Stimulated activated CD4-positive, alpha-beta T cell treated with anti-CD3 and anti-CD28 coated beads, Interleukin-1b, Interleukin-23, amount 100 ng/mL, for 24 hours (primary cell): ENCODE measurements at places on chromosomes 1 and 21.

DNA sequence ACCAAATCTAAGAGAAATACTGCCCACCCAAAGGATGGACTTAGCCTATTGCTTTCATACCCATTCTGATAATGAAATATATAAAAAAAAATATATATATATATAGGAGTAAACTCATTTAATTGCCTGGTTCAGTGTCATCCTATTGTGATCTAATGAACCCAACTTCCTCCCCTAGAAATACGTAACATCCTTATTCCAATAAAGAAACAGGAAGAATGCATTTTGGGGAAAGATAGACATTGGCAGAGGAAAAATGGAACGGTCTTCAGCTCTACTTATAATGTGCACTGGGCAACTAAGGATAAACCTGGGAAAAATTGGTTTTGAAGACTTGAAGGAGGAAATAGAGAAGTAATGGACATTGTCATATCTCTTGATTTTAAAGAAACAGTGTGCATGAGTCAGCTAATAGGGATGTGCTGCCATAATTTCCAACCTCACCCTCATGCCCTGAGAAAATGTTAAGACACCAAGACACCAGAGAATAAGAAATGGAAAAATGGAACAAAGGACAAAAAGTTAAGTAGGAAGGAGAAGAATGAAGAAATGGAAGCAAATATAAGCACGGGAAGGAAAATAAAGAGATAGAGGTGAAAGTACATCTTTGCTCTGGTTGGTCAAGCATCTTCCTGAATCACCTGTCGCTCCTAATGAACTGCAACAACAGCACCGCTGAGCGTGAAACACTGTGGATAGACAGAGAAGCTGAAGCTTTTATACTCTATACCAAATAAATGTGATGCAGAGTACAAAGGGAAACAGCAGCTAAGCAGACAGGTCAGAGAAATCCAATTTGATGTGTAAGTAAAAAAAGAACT, 5.4 kb downstream of the UBR4 start:
- no peak for DNase-seq

- no peak for DNase-seq
Observed at GRCh38 chr1:1206966-1207531, 657 bp upstream of the TNFRSF18 start.

DNA sequence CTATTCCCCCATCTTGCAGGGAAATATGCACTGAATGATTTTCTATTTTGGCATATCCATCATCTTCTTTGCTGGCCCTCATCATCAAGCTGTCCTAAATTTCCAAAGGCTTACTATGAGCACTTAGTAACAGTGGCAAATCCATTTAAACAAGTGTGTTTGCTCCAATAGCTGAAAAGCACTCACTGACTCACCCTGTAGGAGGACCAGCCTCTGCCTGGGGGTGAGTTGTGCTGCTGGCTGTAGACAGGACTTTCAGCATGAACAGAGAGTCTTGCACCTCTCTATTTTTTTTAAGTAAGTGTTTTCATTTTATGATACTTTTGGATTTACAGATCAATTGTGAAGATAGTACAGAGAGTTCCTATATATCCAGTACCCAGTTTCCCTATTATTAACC, 97.3 kb downstream of the SLC35F3 start:
- DNase-seq: no peak

DNA sequence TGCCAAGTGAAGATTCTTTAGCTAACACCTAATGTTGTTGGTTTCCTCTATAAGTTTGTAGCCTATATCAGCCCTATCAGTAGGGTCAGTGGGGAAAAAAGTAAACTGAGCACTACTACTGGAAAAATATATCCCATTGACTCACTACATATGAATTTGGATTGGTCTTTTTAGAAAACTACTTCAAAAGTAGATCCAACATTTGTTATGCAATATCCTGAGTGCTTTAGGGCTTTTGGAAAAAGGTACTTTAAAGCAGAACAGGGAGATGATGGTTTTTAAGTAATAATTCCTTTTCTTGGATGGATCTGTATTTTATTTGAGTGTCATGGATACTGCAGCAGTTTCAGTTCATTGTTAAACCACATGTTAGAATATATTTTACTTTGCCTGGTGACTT, 7.1 kb downstream of the C1orf21 start:
- DNase-seq: no peak

DNA sequence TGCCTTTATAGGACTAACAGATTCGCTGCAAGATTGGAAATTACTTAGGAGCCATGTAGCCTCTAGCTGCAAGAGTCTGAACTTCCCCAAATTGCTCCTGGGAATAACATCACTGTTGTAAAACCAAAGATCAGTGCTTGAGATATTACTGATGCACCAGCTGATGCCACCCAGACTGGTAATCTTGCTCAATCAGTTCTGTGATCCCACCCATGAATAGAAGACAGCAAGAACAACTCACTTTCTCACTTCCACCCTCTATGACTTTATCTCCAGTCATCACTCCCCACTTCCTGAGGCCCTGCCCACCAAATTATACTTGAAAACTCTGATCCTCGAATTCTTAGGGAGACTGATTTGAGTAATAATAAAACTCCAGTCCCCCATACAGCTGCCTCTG, 1011.1 kb downstream of the PLA2G4A start:
- DNase-seq: no peak

DNA sequence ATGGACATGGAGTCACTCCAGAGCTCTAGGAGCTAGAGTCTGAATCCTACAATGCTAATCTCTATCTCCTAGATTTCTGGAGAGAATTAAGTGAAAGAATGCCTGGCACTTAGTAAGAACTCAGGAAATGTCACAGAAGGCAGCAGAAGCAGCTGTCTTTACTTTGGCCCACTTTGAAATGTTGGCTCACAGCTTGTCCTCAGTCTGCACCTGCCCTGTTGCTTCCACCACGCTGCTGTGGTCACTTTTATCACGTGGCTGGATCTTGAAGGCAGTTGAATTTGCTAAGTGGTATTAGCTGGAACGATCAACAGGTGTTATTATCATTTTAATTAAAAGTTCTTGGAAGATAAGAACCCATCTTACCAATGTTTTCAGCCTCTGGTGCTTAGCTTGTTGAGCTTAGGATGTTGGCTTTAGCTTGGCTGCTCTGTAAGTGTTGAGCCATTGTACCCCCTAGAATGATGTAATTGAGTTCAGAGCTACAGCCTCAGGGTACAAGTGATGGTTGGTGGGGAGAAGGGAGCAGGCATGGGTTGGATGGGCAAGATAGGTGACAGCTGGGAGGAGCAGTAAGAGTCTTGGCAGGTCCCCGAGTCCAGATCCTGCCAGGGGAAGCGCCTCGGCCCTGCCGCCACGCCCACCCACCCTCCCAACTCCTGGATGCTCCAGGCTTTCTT, 41.9 kb upstream of the EPS8L3 start:
- no peak for DNase-seq

- DNase-seq: no peak
Observed at GRCh38 chr1:150161747-150162581, 12.2 kb downstream of the PLEKHO1 start.

- no peak for DNase-seq
Observed at GRCh38 chr1:39795651-39796050, 7.0 kb upstream of the BMP8B start.

DNA sequence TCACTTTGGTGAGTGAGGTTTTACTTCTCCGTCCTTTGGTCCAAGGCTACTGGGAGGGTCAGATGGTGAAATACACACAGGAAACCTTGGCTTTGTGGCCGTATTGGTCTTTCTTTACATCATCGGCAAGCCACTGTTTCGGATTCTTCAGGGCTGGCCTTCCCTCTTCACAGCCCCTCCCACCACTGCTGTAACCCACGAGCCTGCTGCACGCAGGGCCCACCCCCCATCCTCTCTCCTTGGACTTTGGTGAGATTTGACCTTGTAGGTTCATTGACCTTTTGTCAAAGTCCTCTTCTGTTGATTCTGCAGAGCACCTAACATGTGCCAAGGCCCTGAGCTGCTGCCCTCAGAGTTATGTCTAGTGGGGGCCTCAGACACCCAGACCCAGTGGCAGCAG, 328.6 kb downstream of the CAMTA1 start:
- DNase-seq: no peak

GRCh38 chr1:208024406-208024805, 113.5 kb upstream of the CD34 start:
- DNase-seq: no peak

DNA sequence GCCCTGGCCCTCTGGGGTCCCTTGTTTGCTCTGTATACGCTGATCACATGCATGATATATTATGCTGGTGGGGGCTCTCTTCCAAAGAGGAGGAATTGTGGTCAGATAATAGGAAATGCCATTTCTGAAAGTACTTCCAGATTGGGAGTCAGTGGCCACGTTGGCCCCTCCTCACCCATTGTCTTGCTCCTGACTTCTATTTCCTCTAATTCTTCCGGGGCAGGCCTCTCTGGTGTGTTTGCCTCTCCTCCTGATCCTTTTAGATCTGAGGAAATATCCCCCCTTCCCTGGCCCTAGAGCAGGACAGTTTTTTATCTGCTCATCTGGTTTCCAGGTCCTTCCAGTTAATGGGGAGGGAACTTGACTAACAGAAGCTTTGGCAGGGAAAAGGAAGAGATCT, 2.9 kb downstream of the VANGL2 start:
- no peak for DNase-seq

- DNase-seq: no peak
Observed at GRCh38 chr1:51622455-51622913, 5.6 kb downstream of the OSBPL9 start.

DNA sequence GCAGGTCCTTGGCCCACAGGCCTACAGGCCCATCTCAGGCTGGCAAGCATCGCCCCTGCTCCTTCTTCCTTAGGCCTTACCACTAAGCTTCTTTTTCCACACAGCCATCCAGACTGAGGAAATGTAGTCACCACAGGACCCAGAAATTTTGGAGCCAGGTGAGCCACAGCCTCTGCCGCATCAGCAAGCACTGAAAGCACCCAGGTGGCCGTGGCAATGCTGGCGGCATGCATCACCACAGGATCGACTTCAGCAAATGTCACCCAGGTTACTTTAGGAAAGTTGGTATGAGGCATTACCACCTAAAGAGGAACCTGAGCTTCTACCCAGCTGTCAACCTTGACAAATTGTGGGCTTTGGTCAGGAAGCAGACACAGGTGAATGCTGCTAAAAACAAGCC, 11.6 kb downstream of the PIGM start:
- DNase-seq: no peak

GRCh38 chr1:201561601-201562000, 22.7 kb downstream of the NAV1 start:
- no peak for DNase-seq

- DNase-seq: peak; percentile 48
Observed at GRCh38 chr21:36028127-36029069, 31.9 kb downstream of the SETD4 start.

- no peak for DNase-seq
Observed at GRCh38 chr1:219176168-219176567, 2.5 kb downstream of the LYPLAL1 start.

- no peak for DNase-seq
Observed at GRCh38 chr1:231274119-231274825, 33.3 kb downstream of the GNPAT start.

DNA sequence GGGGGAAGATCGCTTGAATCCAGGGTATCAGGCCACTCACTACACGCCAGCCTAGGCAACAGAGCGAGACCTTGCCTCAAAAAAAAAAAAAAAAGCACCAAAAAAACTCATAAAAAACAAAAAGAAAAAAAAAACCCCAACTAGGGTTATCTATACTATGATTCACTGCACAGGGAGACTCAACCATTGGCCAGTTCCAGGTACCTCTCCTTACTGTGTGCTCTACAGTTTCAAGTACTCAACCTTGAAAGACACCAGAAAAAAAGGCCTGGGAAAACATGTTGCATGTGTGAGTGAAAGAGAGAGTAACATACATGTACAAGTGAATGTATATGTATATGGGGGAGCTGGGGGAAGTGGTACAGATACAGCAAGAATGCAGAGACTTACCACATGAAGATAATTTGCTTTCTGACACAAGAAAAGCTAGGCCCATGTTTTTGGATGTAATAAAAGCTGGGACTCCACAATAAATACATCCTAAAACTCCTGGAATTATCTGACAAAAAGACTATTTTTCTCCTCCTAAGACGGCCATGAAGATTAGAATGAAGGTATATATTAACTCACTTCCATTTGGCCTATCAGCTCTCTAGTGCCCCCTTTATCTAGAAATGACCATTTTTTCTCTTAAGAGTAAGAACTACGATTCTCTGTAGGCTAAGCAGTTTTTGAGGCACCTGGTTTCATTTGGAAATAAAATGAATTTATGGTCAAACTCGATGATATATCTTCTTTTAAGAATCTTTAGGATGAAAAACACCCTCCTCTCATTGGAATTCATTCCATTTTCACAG, 52.2 kb downstream of the SLC27A3 start:
- DNase-seq: no peak

- no peak for DNase-seq
Observed at GRCh38 chr1:114554577-114554976, 26.8 kb downstream of the BCAS2 start.

GRCh38 chr1:180615493-180616290, 16.1 kb upstream of the XPR1 start:
- no peak for DNase-seq

GRCh38 chr1:226754793-226755533, 15.9 kb upstream of the ITPKB start:
- DNase-seq: no peak

DNA sequence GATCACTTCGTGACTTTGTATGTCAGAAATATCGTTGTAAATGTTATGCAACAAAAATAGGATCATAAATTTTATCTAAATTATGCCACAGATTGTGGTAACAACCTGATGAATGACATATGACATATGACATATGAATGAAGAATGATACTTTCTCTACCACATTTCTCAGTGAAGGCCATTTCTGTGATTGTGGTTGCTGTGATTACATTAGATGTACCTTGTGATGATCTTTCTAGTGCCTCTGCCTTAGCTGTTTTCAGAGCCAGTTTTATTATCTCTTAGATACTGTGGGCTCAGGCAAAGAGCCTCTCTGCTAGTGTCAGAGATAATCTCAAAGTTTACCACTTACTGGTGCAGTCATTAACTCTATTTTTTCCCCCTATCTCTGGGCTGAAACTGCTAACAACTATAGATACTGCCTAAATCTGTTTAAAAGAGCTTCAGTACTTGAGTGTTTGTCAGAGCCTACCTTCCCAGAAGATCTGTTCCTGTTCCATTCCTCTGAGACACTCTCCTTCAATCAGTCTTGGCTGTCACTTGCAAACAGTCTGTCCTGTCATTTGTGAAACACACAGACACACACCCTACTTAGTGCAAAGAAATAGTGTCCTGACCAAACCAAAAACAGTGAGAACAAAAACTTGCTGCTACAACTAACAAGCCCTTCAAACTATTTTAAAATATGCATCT, 55.5 kb downstream of the HMCN1 start:
- no peak for DNase-seq

DNA sequence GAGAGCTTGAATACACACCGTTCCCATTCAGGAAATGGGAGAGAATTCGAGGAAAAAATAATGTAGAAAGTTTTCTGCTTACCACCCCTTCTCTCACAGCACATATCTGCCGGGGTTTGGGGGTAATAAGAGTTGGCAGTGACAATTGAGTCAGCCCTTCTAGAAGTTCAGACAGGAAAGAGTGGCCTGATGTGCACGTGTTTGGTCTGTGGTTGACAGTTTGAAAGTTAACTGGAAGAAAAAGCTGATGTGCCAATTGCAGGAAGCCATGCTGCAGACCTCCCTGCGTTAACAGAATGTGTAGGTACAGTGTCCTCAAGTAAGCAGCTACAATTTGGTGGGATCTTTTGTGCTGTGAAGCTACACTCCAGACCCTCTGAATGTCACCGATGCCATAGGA, 50.9 kb downstream of the DHX9 start:
- no peak for DNase-seq

GRCh38 chr1:194866153-194866552, 1679.7 kb upstream of the B3GALT2 start:
- no peak for DNase-seq
